ENCODE measurements at places on chromosomes 16 and 17.

DNA sequence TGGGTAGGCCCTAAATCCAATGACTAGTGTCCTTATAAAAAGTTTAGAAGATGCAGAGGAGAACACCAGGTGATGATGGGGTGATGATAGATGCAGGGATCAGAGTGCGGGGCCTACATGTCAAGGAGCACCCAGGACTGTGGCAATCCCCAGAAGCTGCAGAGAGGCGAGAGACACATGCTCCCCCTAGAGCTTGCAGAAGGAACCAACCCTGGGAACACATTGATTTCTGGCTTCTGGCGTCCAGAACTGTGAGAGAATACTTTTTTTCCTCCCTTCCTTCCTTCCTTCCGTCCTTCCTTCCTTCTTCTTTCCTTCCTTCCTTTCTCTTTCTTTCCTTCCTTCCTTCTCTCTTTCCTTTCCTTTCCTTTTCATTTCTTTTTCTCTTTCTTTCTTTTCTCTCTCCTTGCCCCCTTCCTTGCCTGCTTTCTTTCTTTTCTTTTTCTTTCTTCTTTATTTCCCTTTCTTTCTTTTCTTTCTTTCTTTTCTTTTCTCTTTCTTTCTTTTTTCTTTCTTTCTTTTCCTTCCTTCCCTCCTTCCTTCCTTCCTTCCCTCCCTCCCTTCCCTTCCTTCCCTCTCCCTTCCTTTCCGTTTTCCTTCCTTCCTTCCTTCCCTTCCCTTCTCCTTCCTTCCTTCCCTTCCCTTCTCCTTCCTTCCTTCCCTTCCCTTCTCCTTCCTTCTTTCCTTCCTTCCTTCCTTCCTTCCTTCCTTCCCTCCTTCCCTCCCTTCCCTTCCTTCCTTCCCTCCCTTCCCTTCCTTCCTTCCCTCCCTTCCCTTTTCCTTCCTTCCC is 134.3 kb downstream of the HAPSTR1 start:
- DNase-seq, result no peak

GRCh38 chr16:77868478-77868877 is 80.1 kb downstream of the VAT1L start:
- DNase-seq, result no peak

DNA sequence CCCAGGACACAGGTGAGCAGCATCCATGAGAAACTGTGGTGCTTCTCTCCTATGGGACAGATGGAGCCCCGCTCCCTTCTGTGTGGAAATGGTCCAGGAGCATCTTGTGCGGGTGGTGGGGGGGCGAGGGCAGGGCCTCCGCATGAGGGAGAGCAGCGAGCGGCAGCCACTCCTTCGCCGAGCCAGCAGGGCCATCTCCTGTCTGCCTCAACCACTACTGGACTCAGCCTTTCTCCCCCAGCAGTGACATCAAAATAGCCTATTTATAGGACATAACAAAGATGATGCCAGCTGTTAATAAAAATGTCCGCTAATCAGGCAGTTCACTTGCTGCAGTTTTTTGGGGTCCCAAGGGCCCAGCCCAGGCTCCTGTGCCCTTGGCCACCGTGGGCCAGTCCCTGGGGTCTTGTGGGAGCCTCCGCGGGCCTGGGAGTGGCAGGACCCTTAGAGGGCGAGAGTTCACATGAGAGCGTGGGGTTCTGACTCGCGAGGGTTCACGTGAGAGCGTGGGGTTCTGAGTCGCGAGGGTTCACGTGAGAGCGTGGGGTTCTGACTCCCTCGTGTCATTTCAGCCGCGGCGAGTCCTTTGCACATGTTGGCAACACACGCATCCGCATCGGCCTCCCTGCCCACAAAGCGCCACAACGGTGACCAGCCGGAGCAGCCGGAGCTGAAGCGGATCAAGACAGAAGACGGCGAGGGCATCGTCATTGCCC is 47.4 kb downstream of the WDR45B start:
- DNase-seq, result no peak

GRCh38 chr16:69818891-69819545 is 56.9 kb downstream of the WWP2 start:
- no peak for DNase-seq

- DNase-seq, result no peak
These were observed 9.5 kb downstream of the RNF213 start for GRCh38 chr17:80270104-80270503.

GRCh38 chr17:38917259-38917658 is 8.2 kb upstream of the LASP1NB start:
- no peak for DNase-seq

GRCh38 chr17:4369557-4370230 is 3.2 kb upstream of the UBE2G1 start:
- no peak for DNase-seq

- DNase-seq, result peak; percentile 60
These were observed 4.7 kb upstream of the IL17C start for GRCh38 chr16:88633684-88634140.

GRCh38 chr16:14489460-14489859 is 140.6 kb downstream of the PARN start:
- no peak for DNase-seq

GRCh38 chr16:23663918-23664317 is 14.8 kb upstream of the PLK1 start:
- no peak for DNase-seq

DNA sequence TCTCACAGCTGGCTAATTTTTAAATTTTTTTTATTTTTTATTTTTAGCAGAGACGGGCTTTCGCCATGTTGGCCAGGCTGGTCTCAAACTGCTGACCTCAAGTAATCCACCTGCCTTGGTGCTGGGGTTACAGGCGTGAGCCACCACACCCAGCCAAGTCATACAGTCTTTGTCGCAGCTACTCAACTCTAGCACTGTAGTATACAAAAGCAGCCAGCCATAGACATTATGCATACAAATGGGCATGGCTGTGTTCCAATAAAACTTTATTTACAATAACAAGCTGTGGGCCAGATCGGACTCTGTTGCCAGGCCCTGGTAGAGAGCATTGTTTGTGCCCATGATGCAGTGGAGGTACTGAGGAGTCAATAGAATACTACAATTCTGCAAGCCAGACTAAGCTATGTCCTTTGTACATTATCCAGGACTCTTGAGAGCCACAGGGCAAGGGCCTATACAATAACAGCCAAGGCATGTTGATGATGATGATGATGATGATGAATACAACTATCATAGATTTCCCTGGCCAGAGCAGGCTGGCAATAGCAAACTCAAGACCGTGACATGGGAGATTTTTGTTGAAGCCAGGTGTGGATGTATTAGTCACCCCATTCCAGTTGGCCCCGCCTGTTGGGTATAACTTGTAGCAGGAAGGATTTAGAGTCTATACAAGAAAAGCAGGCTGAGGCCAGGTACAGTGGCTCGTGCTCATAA is 101.8 kb downstream of the MYH11 start:
- no peak for DNase-seq
